ENCODE measurements at places on chromosomes 1 and 21. TPM values are rescaled to one million over a fixed set of nuclear protein-coding genes. Genes with fewer than 3 reads are reported as not detected.
A peak's percentile ranks its signal among the peaks of the same experiment; 100 is the strongest.

DNA sequence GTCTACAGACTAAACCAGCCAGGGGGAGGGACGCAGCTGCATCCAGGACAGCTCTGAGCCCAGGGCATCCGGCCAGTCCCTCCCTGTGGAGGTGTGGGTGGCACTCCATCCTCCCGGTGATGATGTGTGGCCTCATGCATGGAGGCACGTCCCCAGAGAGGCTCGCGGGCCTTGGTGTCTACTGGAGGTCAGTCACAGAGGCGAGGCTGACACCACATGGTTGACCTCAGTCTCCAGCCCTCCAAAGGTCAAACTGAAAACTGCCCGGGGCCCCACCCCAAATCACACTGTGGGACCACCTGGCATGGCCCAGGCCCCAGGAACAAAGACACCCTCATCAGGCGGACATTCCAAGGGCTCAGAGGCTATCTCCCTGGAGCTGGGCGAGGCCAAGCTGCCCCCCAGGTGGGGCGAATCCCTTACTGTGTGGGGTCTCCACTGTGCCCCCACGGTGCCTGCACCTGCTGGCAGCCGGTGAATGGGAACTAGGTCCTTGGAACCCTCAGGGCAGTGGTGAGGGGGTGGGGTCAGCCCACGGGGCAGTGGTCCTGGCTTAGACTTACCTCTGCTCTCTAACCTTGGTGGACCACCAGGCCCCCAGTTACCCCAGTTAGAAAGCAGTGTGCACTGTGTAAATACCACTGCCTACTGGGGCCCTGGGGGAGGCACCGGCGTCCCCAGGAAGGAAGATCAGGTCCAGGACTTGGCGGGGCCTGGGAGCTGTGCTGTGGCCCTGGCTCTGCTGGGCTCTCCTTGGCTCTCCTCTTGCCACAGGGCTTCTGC lies 49.1 kb downstream of the TRPM2 start:
- DNase-seq, result no peak
- H3K36me3 ChIP-seq, result no peaks in the 10 kb centered on the region
- no peaks in the 10 kb centered on the region for H3K4me1 ChIP-seq

GRCh38 chr1:90356991-90357390 lies 360.1 kb downstream of the BARHL2 start:
- H3K27ac ChIP-seq, result no peak overlapping the region
- DNase-seq, result no peak
- peaks cover 6% of the 10 kb centered on the region for H3K4me1 ChIP-seq
- H3K36me3 ChIP-seq, result no peaks in the 10 kb centered on the region

- H3K4me3 ChIP-seq, result peak overlapping the region; percentile 84
- peak overlapping the region; percentile 78 for H3K27ac ChIP-seq
- peaks cover 11% of the 10 kb centered on the region for H3K27me3 ChIP-seq
- H3K4me1 ChIP-seq, result peaks cover 15% of the 10 kb centered on the region
- DNase-seq, result peak; percentile 58
These were observed 1.0 kb downstream of the TMEM51 start for GRCh38 chr1:15154480-15155036.

GRCh38 chr1:212153635-212154034 lies 118.1 kb downstream of the DTL start:
- no peak overlapping the region for H3K4me3 ChIP-seq
- H3K27me3 ChIP-seq, result no peaks in the 10 kb centered on the region
- peaks cover 6% of the 10 kb centered on the region for H3K36me3 ChIP-seq
- DNase-seq, result no peak
- H3K27ac ChIP-seq, result no peak overlapping the region

GRCh38 chr1:163999131-163999530 lies 559.9 kb upstream of the PBX1 start:
- no peak for DNase-seq
- H3K4me1 ChIP-seq, result peaks cover 3% of the 10 kb centered on the region
- peaks cover 14% of the 10 kb centered on the region for H3K36me3 ChIP-seq
- peaks cover 3% of the 10 kb centered on the region for H3K27me3 ChIP-seq
- H3K27ac ChIP-seq, result no peak overlapping the region

GRCh38 chr1:247370786-247371732 lies 39.4 kb upstream of the ZNF496 start:
- no peak for DNase-seq
- H3K4me3 ChIP-seq, result no peak overlapping the region
- no peak overlapping the region for H3K27ac ChIP-seq
- H3K27me3 ChIP-seq, result peaks cover 3% of the 10 kb centered on the region
- no peaks in the 10 kb centered on the region for H3K4me1 ChIP-seq

- no peak overlapping the region for H3K4me3 ChIP-seq
- no peak overlapping the region for H3K27ac ChIP-seq
- H3K4me1 ChIP-seq, result peaks cover 3% of the 10 kb centered on the region
- peaks cover 3% of the 10 kb centered on the region for H3K27me3 ChIP-seq
- H3K36me3 ChIP-seq, result no peaks in the 10 kb centered on the region
- DNase-seq, result no peak
These were observed 2.5 kb upstream of the DUSP23 start for GRCh38 chr1:159778266-159778665.

GRCh38 chr1:29581256-29581655 lies 344.9 kb downstream of the PTPRU start:
- no peak overlapping the region for H3K27ac ChIP-seq
- peaks cover 30% of the 10 kb centered on the region for H3K4me1 ChIP-seq
- H3K36me3 ChIP-seq, result no peaks in the 10 kb centered on the region
- no peak overlapping the region for H3K4me3 ChIP-seq

DNA sequence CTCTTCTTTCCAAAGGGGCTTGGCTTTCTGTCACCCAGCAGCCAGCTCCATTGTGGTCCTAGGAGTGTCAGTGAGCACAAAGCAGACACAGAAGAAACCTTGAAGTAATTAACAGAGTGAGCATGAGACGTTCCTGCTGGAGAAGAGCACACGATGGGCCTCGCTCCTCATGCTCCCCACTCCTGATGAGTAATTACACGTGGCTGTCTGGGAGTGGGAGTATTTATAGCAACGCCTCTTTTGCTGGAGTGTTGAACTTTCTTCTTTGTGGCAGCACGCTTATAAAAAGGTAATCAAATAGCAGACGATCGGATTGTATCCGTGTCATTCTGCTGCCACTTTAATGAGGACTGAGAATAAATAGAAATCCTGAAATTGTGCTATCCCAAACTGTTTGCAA lies 185.8 kb downstream of the CAMTA1 start:
- no peak for DNase-seq
- H3K4me3 ChIP-seq, result no peak overlapping the region
- no peak overlapping the region for H3K27ac ChIP-seq
- H3K27me3 ChIP-seq, result peaks cover 8% of the 10 kb centered on the region
- peaks cover 4% of the 10 kb centered on the region for H3K36me3 ChIP-seq
- H3K4me1 ChIP-seq, result peaks cover 4% of the 10 kb centered on the region

GRCh38 chr1:220341126-220341525 lies 68.9 kb upstream of the RAB3GAP2 start:
- no peaks in the 10 kb centered on the region for H3K27me3 ChIP-seq
- H3K4me3 ChIP-seq, result no peak overlapping the region
- no peak for DNase-seq
- H3K4me1 ChIP-seq, result peaks cover 5% of the 10 kb centered on the region
- no peaks in the 10 kb centered on the region for H3K36me3 ChIP-seq

- H3K27ac ChIP-seq, result no peak overlapping the region
- DNase-seq, result no peak
- H3K27me3 ChIP-seq, result peaks cover 14% of the 10 kb centered on the region
- H3K4me3 ChIP-seq, result no peak overlapping the region
- H3K4me1 ChIP-seq, result peaks cover 9% of the 10 kb centered on the region
- no peaks in the 10 kb centered on the region for H3K36me3 ChIP-seq
These were observed 1.8 kb upstream of the KIF1B start for GRCh38 chr1:10208537-10208936.

DNA sequence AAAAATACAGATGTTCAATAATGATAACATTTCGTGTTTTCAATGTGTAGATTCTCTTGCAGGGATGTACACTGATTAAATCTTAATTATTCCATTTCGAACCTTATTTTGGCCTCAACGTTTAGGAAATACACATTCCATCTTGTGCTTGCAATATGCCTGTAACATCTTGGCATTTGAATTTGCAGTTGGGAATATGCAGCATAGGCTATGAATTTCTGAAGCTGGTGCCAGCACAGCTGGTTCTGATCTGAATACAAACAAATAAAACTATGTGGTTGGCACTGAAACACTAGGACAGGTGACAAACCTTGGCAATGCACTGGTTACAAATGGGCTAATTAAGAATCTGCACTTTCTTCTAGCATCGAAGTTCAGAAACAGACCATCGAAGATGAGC lies 108.4 kb downstream of the ERG start:
- peaks cover 9% of the 10 kb centered on the region for H3K4me1 ChIP-seq
- H3K4me3 ChIP-seq, result no peak overlapping the region
- no peak overlapping the region for H3K27ac ChIP-seq
- peaks cover 3% of the 10 kb centered on the region for H3K27me3 ChIP-seq

DNA sequence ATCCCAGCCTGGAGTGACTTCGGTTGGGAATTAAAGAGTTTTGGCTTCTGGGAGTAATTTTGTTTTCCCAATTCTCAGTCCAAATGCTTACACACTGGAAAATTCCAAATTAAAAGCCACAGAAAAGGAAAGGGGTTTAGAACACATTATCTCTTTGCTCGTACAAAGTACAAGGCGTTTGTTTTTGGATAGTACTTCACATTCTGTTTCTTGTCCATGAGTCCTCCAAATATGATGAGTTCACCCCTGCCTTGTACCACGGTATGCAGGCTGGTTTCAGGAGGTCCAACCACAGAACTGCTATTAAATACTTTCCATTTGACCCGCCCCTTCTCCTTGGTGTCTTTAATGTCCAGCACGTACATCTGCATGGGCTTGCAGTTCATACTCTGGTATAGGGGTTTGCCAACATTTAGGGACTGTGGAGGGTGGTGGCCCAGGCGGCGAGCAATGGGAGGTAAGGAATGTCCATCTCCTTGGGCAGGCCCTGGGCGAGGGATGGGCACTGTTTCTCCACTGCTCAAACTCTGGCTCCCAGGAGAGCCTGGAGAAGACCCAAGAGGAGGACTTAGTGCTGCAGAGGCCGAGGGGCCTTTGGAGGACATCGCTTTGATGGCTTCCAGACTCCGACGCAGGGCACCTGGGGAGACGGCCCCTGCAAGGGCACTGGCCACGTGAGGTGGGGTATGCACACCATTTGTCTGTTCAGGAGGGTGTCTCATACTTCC lies 13.7 kb upstream of the CPLANE2 start:
- H3K27me3 ChIP-seq, result peaks cover 1% of the 10 kb centered on the region
- no peaks in the 10 kb centered on the region for H3K36me3 ChIP-seq
- peaks cover 14% of the 10 kb centered on the region for H3K4me1 ChIP-seq

DNA sequence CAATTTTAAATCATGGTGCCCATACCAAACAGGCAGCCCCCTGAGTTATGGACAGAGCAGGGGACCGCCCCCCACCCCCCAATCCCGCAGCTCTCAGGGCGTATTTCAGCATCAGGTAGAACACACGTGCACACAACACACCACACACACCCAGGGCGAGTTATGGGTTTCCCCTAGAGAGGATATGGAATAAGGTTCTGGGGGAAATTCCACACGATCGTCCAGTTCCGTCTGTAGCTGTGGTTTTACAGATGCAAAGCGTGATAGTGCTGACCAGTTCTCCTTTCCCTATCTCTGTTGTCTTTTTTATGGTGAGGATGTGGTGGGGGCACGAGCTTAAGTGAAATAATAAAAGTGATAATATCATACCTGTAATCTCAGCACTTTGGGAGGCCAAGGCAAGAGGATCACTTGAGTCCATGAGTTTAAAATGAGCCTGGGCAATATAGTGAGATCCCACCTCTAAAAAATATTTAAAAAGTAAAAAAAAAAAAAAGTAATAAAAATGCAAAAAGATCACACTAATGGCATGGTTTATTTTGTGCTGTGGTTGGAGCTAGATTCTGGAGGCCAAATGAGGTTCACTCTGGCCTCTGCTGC lies 25.1 kb downstream of the C2CD2 start:
- no peak overlapping the region for H3K27ac ChIP-seq
- H3K4me3 ChIP-seq, result no peak overlapping the region
- H3K4me1 ChIP-seq, result peaks cover 2% of the 10 kb centered on the region
- peaks cover 2% of the 10 kb centered on the region for H3K27me3 ChIP-seq
- no peak for DNase-seq

DNA sequence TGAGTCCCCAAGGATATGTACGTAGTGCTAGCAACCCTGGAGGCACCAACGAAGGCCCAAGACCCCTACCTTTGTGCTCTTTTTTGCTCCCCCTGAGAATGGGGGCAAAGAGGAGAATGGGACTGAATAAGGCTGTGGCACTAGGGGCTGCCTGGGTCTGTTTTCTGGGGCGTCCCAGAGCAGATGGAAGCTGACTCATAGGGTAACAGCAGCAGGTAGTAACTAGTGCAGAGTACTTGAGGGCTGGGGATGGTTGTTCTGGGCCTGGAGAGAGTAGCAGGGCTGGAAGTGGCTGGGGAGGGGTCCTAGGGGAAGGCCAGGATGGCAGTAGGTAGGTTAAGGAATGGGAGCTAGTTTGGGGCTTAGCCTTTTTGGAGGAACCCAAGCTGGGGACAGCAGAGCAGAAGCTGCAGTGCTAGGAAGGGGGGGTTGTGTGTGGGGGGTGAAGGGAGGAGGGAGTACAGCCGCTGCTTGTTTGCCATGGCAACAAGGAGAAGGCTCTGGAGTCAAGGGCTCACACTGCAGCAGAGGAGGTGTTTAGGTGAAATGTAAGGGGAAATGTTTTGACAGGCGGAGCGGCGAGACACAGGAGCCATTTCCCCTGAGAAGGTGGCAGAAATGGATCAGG lies 1.8 kb downstream of the NCDN start:
- peaks cover 54% of the 10 kb centered on the region for H3K4me1 ChIP-seq
- no peak for DNase-seq
- H3K27ac ChIP-seq, result peak overlapping the region; percentile 98

DNA sequence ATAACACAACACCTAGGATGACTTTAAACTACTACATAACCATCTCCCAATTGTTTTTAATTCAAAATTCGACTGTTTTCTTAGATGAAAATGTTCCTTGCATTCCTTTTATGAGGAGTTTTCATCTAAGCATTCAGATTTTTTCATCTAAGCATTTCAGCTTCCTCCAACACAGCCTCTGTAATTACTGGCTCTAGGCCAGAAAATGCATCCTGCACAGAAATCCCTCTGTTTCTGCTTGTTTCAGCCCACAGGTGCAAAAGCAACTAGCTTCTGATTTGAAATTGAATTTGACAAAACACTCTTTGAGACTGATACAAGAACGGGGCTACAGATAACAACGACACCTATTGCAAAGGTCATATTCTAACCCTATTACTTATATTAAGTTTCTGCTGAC lies 90.4 kb downstream of the RGS21 start:
- H3K27me3 ChIP-seq, result no peaks in the 10 kb centered on the region
- DNase-seq, result no peak
- H3K36me3 ChIP-seq, result no peaks in the 10 kb centered on the region
- no peak overlapping the region for H3K27ac ChIP-seq
- peaks cover 10% of the 10 kb centered on the region for H3K4me1 ChIP-seq

Gene DNAJC28
- total RNA-seq, result 5.3 TPM

Gene ATP1A2
- not detected for total RNA-seq

Gene TRAF3IP3
- not detected for total RNA-seq

Gene ZYG11B
- total RNA-seq, result 47.2 TPM

Gene S100A9
- total RNA-seq, result not detected

Gene LHX8
- not detected for total RNA-seq

Gene LRRIQ3
- total RNA-seq, result 0.20 TPM

All from glutamatergic neuron (in vitro differentiated cells).